ENCODE measurements at places on chromosomes 16 and 17. TPM values are rescaled to one million over a fixed set of nuclear protein-coding genes. Genes with fewer than 3 reads are reported as not detected.

Gene ZFP3
- 10.4 TPM for total RNA-seq

Gene SLFN11
- 43.2 TPM for total RNA-seq

Gene SHCBP1
- 2.4 TPM for total RNA-seq

Gene TXNL4B
- 10.9 TPM for total RNA-seq

Gene PIP4K2B
- 36.4 TPM for total RNA-seq

Gene LRRC75A
- 3.5 TPM for total RNA-seq

Gene MYADML2
- not detected for total RNA-seq

Gene PKMYT1
- total RNA-seq: 2.2 TPM

Measured in T-cell (primary cell).